ENCODE measurements at places on chromosomes 2 and 18. TPM values are rescaled to one million over a fixed set of nuclear protein-coding genes. Genes with fewer than 3 reads are reported as not detected.

GRCh38 chr2:12442476-12442847, 274.3 kb upstream of the TRIB2 start:
- no peaks in the 10 kb centered on the region for H3K27me3 ChIP-seq
- no peaks in the 10 kb centered on the region for H3K36me3 ChIP-seq
- DNase-seq: no peak
- no peak overlapping the region for H3K4me3 ChIP-seq
- H3K4me1 ChIP-seq: no peaks in the 10 kb centered on the region

DNA sequence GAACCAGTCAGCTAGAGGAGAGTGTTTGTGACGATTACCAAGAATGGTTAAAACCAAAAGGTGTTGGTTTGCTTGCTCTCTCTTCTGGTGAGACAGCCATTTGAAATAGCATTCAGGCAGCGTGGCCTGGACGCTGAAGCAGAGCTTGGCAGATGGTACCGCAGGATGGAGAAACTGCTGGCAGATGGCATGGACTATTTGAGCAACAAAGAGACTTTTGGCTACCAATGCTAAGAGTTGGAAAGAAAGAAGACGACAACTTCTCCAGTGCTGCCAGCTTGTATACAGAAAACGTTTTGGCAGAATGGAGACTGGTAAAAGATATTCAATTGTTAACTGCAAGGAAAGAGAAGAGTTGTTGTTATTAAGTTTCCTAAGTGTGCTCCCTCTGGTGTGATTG, 315.0 kb downstream of the PARD3B start:
- no peaks in the 10 kb centered on the region for H3K4me1 ChIP-seq
- no peak for DNase-seq
- H3K27ac ChIP-seq: no peak overlapping the region
- H3K27me3 ChIP-seq: no peaks in the 10 kb centered on the region
- H3K36me3 ChIP-seq: no peaks in the 10 kb centered on the region
- no peak overlapping the region for H3K4me3 ChIP-seq

GRCh38 chr2:66021296-66021695, 413.6 kb upstream of the MEIS1 start:
- no peak overlapping the region for H3K27ac ChIP-seq
- H3K36me3 ChIP-seq: no peaks in the 10 kb centered on the region
- no peak overlapping the region for H3K4me3 ChIP-seq

GRCh38 chr2:61436092-61436491, 34.8 kb downstream of the USP34 start:
- H3K4me3 ChIP-seq: no peak overlapping the region
- peaks cover 23% of the 10 kb centered on the region for H3K36me3 ChIP-seq
- no peaks in the 10 kb centered on the region for H3K27me3 ChIP-seq
- peak overlapping the region; percentile 6 for H3K27ac ChIP-seq
- DNase-seq: no peak
- H3K4me1 ChIP-seq: peaks cover 65% of the 10 kb centered on the region

GRCh38 chr2:20414806-20415205, 32.1 kb upstream of the RHOB start:
- H3K4me3 ChIP-seq: no peak overlapping the region
- no peak for DNase-seq
- peaks cover 8% of the 10 kb centered on the region for H3K27me3 ChIP-seq
- H3K4me1 ChIP-seq: no peaks in the 10 kb centered on the region
- H3K36me3 ChIP-seq: peaks cover 2% of the 10 kb centered on the region
- no peak overlapping the region for H3K27ac ChIP-seq

HRH4 gene
- total RNA-seq: not detected

- no peaks in the 10 kb centered on the region for H3K36me3 ChIP-seq
- H3K4me1 ChIP-seq: peaks cover 3% of the 10 kb centered on the region
- H3K27me3 ChIP-seq: no peaks in the 10 kb centered on the region
- no peak for DNase-seq
- no peak overlapping the region for H3K27ac ChIP-seq
- H3K4me3 ChIP-seq: no peak overlapping the region
Observed at GRCh38 chr2:62406573-62407043, 99.4 kb downstream of the TMEM17 start.

GRCh38 chr2:83109284-83109683, 1349.8 kb downstream of the SUCLG1 start:
- no peak overlapping the region for H3K27ac ChIP-seq
- no peaks in the 10 kb centered on the region for H3K27me3 ChIP-seq
- DNase-seq: no peak
- H3K36me3 ChIP-seq: no peaks in the 10 kb centered on the region
- H3K4me1 ChIP-seq: no peaks in the 10 kb centered on the region

DNA sequence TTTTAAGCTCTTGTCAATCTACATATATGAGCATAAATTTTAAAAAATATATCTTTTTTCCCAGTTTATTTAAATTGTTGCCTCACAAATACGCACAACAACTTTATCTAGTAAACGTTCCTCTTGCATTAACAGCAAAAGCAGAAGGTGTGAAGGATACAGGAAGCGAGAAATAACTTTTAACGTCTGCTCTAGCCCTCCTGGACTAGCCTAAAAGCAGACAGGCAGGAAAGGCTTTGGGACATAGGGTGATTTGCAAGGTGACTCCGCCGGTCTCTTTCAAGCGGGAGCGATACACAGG, 434 bp upstream of the DUSP19 start:
- peak overlapping the region; percentile 93 for H3K4me3 ChIP-seq
- H3K4me1 ChIP-seq: peaks cover 9% of the 10 kb centered on the region
- peaks cover 4% of the 10 kb centered on the region for H3K36me3 ChIP-seq
- H3K27ac ChIP-seq: peak overlapping the region; percentile 76
- DNase-seq: no peak
- peaks cover 6% of the 10 kb centered on the region for H3K27me3 ChIP-seq
